ENCODE measurements at places on chromosomes 6 and 20. TPM values are rescaled to one million over a fixed set of nuclear protein-coding genes. Genes with fewer than 3 reads are reported as not detected.

Gene PHACTR1
- not detected for total RNA-seq

Gene PLEKHG1
- total RNA-seq = 0.40 TPM

Gene FOXA2
- total RNA-seq = 12.1 TPM

Gene SAPCD1
- 4.1 TPM for total RNA-seq

Gene WFDC12
- not detected for total RNA-seq

Gene SNPH
- total RNA-seq = 4.3 TPM

Gene PPP1R14C
- total RNA-seq = 0.83 TPM

Gene BTBD9
- 2.2 TPM for total RNA-seq

Gene PSMF1
- 203 TPM for total RNA-seq

Gene MRPL18
- total RNA-seq = 104 TPM

Gene SLC22A7
- total RNA-seq = not detected

Gene VARS1
- 56.1 TPM for total RNA-seq

Gene PFDN6
- 110 TPM for total RNA-seq

Gene KIF13A
- 20.1 TPM for total RNA-seq

Gene ADAM33
- 0.06 TPM for total RNA-seq

Gene EPM2A
- total RNA-seq = 2.5 TPM

Gene RBL1
- total RNA-seq = 12.2 TPM

Gene ADGRF1
- total RNA-seq = not detected

Gene WFDC2
- not detected for total RNA-seq

Gene IRF4
- 0.14 TPM for total RNA-seq

Gene CHRNA4
- 0.20 TPM for total RNA-seq

Gene CST7
- not detected for total RNA-seq

Gene RNF144B
- total RNA-seq = 0.53 TPM

Gene LIN28B
- 1.8 TPM for total RNA-seq

Gene SLC24A3
- total RNA-seq = not detected

Gene CYP39A1
- total RNA-seq = 0.06 TPM

Gene EFCAB8
- not detected for total RNA-seq

Gene CGAS
- 5.5 TPM for total RNA-seq

Gene OR2B6
- 0.15 TPM for total RNA-seq

Data from A549 treated with CpdA at 1 μM for 4 hours (cell line).